ENCODE measurements at places on chromosomes 5 and 9. TPM values are rescaled to one million over a fixed set of nuclear protein-coding genes. Genes with fewer than 3 reads are reported as not detected.

DNA sequence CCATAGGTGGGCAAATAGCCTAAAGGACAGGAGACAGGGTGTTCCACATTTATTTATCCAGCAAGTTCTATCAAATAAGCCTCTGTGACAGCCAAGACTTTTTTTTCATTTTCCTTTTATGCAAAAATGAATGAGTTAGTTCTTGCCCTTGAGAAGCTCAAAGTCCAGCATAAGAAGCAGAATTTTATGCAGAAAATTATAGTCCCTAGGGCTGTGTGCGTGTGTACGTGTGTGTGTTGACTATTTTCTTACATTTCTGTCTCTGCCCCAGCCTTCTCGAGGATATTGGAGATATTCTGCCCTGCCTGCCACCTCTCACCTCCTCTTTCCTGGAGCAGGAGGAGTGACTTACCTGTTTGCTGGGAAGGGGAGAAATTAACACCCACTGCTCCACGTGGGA, 221.9 kb downstream of the SREK1 start:
- DNase-seq, result no peak

DNA sequence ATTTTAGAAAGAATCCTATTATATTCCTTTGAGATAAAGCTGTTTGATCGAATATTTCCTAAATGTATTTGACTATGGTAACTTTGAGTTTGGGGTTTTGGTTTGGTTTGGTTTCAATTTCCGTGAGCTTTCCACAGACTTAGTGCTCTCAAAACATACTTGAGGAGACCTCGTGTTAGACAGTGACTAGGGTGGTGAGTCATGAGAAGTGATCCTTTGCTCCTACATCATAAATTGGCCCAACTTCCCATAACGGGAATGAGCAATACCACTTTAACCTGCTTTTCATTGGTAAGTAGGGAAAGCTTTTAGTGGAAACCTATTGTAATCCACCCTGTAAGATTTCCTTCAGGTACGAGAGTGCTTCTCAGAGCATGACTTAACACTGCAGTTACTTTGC, 3.8 kb upstream of the RASEF start:
- DNase-seq, result no peak

- DNase-seq, result no peak
Observed at GRCh38 chr5:53246042-53246836, 136.7 kb upstream of the MOCS2 start.

- DNase-seq, result peak; percentile 86
Observed at GRCh38 chr5:103389846-103390245, 131.3 kb downstream of the MACIR start.

- DNase-seq, result no peak
Observed at GRCh38 chr9:84027201-84027600, 46.6 kb downstream of the RMI1 start.

Gene PCDHB9
- 3.1 TPM for total RNA-seq

DNA sequence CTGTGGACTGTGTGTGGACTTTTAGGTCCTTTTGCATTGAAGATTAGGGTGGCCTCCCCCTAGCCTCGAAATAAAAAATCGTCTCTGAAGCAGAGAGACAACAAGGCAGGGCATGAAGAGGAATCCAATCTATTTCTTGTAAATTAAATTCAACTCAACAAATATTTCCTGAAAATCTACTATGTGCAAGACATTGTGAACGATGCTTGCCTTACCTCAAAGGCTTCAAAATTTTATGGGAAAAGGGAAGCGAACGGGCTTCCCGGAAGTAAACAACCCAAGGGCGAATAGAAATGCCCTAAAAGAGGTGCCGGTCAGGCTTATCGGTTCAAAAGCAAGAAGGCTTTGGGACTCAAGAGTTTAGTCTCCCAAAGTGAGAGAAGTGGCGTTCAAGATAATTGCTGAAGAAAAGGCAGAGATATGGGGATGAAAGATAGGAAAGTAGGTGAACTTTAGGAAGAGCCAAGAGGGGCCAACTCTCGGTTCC, 525 bp downstream of the KIF24 start:
- peak; percentile 13 for DNase-seq

GRCh38 chr9:97059626-97060025, 20.7 kb upstream of the CTSV start:
- DNase-seq, result no peak

GRCh38 chr5:68369023-68369359, 153.4 kb downstream of the PIK3R1 start:
- no peak for DNase-seq

DNA sequence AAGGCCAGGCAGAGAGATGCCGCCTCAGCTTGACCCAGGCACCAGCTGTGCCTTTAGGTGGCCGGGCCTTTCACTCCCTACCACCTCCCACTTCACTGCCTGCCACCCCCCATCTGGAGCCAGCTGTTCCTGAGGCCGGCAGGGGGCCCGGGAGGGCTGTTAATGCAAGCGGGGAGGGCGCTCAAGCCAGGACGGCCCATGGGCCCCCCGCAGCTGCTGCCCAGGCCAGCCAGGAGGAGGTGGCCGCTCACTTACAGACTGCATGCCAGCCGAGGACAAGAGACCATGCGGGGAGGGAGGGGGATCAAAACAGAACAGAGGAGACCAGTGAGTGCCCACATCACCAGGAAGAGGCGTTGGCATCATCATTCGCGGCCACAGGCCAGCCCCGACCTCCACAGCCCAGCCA, 4.5 kb downstream of the ABCA2 start:
- no peak for DNase-seq

DNA sequence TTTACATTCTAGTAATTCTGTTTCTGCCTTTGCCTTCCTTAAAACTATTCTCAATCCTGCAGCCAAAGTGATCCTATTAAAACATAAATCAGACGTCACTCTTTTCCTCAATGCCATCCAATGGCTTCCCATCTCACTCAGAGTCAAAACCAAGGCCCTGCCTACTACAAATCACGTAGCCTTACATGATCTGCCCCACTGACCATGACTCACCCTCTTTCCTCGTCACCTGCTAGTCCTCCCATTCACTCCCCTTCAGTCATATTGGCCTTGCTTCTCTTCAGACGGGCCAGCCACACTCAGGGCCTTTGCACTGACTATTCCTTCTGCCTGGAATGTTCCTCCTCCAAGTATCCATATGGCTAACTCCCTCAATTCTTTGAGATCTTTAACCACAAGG, 39.0 kb upstream of the DMXL1 start:
- no peak for DNase-seq

DNA sequence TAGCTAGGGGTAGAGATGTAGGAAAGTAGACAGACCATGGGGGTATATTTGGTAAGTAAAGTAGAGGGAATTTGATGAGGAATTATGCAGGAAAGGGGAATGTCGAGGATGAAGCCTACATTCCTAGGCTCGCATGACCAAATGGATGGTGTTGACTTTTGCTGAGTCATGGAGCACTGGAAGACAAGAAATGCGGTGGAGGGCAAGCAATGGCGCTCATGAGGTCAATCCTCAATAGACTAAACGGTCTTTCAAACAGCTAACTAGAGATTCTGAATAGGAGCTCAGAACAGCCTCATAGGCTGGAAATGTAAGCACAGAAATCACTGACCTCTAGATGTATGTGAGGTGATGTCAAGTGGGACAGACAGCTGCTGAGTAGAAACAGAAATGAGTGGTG, 50.7 kb upstream of the FST start:
- DNase-seq, result no peak

Gene ZNG1A
- 45.8 TPM for total RNA-seq

- DNase-seq, result no peak
Observed at GRCh38 chr5:110900829-110901228, 162.0 kb downstream of the SLC25A46 start.

DNA sequence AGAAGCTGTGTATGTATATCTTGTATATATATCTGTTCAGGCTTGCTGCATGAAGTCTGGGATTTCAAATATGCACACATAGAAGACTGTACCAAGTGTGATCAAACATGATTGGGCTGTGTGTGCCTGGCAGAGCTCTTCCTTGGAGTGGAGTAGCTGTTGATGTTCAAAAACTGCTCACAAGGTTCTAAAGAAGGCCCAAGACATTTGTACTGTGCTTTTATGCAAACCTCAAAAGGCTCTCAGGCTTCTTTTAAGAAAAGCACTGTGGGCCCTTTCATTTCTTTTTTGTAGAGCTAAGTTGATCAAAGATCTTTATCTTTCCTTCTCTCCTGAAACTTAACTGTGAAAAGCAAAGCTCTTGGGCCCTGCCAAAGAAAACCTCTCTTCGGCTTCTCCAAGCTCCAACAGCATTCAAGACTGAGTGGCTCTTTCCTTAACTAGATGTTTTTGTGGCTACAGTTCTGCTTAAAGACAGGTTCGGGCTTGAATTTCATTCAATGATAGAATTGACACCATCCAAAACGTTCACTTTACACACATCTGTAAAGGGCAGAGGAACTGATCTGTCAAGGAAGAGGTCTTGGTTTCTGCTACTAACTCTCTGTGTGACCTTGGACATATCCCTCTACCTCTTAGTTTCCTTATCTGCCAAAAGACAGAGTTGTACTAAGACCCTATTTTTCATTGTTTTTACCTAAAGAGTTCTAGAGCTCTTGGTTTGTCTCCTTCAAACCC, 105.8 kb upstream of the IL6ST start:
- DNase-seq, result no peak

Gene ABITRAM
- total RNA-seq, result 20.4 TPM

- DNase-seq, result no peak
Observed at GRCh38 chr5:98773214-98773463, 324 bp upstream of the RGMB start.

DNA sequence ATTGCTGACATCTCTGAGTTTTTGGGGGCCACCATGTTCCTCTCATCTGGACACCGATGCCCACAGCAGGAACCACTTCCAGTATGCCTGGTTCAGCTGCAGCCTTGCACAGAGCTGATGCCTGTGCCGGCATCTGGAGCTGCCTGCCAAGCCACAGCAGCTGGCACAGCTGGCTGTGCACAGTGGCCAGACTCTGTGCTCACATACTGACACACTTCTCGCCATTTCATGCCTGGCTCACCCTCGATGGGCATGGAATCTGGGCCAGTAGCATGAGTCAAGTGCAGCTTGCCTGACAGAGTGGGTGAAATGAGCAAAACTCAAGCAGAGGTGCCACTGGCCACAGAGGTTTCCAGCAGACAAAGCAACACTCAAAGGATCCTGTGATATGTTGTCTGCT, 863.4 kb downstream of the DNAH5 start:
- DNase-seq, result no peak
